MCF 10A (cell line): ENCODE measurements at places on chromosomes 11 and 22. TPM values are rescaled to one million over a fixed set of nuclear protein-coding genes. Genes with fewer than 3 reads are reported as not detected.

DNA sequence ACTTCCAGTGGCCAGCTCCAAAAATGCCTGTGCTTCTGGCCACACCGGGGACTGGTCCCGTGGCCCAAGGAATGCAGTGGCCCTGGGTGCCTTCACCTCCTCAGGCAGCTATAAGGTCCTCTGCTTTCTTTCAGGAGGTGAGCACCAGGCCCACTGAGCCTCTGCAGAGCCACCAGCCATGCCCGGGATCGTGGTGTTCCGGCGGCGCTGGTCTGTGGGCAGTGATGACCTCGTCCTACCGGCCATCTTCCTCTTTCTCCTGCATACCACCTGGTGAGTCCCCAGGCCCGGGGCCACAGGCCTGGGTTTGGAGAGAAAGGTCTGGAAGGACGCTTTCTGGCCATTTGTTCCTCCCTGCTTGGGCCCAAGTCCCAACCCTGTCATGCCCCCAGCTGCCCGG, 32.5 kb upstream of the MYRF start:
- DNase-seq, result no peak
- peaks cover 17% of the 10 kb centered on the region for H3K27me3 ChIP-seq
- no peaks in the 10 kb centered on the region for H3K36me3 ChIP-seq

DNA sequence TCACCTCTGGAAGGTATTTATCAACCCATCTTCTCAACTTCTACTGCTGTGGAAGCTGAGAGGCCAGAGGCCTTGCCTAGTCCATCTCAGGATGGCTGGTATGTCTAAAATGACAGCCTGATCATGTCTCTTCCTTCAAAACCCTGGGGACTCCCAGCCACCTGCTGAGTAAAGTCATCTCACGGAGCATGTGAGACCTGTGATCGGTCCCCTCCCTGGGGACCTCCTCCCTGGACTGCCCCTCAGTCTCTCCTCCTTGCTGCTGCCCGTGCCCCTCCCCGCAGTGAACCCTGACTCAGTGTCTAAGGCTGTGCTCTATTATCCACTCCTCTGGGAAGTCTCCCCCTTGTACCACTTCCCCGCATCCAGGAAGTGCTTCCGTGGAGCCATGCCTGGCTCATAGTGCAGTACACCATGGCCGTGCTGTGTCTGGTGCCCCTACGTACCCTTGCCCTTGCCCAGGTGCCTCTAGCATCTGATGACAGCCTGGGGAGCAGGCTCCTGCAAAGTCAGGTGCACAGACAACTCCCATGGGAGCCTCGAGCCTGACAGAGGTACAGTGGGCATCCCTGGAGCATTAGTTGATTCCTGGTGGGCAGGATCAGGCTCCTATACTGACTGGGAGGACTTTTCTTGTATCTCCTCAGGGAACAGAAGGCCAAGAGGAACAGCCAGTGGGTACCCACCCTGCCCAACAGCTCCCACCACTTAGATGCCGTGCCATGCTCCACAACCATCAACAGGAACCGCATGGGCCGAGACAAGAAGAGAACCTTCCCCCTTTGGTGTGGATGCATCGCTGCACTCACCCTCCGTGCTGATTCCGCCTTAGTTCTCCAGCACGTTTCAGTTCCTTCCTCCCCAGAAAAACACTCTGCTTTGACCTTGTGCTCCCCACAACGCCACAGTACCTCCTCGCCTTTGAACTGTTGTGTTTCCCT, 13.8 kb downstream of the SMARCB1 start:
- H3K4me1 ChIP-seq, result no peaks in the 10 kb centered on the region
- H3K27me3 ChIP-seq, result no peaks in the 10 kb centered on the region
- no peak overlapping the region for H3K4me3 ChIP-seq
- H3K27ac ChIP-seq, result peak overlapping the region; percentile 18

GRCh38 chr11:94088906-94089305, 39.7 kb upstream of the PANX1 start:
- no peak overlapping the region for H3K4me3 ChIP-seq
- peaks cover 28% of the 10 kb centered on the region for H3K27me3 ChIP-seq
- no peaks in the 10 kb centered on the region for H3K36me3 ChIP-seq

- peaks cover 25% of the 10 kb centered on the region for H3K27me3 ChIP-seq
- H3K4me1 ChIP-seq, result peaks cover 15% of the 10 kb centered on the region
- H3K27ac ChIP-seq, result no peak overlapping the region
- H3K36me3 ChIP-seq, result peaks cover 7% of the 10 kb centered on the region
- peak; percentile 70 for DNase-seq
- H3K4me3 ChIP-seq, result no peak overlapping the region
These were observed 99.9 kb upstream of the FGF3 start for GRCh38 chr11:69918938-69919650.

DNA sequence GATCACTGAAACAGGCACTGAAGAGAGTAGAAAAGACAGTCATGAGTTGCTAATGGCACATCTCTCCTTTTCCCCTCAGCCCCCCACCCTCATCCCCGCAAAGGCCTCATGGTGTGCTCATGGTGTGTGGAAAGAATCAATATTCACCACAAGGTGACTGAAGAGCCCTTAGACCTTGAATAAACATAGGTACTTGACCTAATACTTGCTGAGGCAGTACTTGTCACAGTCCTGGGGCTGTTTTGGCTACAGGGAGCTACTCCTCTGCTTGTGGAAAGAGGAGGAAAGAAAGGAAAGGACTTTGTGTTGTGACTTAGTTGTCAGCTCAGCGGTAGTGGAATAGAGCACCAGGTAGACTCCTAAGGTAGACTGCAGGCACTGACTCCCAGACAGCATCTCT, 537.8 kb upstream of the CCDC179 start:
- no peaks in the 10 kb centered on the region for H3K36me3 ChIP-seq

DNA sequence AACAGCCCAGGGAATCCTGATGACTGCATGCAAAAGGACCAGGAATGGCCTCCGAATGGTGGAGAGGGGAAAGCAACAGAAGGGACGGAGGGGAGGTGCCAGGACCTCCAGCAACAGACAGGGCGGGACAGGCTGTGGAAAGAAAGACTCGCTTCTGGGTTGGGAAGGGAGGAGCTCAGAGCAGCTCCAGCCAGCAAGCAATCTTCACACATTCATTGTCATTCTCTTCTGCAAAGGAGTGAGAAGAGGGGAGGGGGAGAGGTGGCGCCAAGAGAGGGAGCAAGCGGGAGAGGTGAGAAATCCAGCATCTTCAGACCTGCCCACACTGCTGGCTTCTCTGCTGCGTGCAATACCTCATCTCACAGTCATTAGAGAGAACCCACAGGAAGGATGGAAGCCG, 509.0 kb downstream of the BUD13 start:
- no peaks in the 10 kb centered on the region for H3K27me3 ChIP-seq
- H3K4me3 ChIP-seq, result no peak overlapping the region
- H3K27ac ChIP-seq, result no peak overlapping the region
- no peaks in the 10 kb centered on the region for H3K4me1 ChIP-seq

DNA sequence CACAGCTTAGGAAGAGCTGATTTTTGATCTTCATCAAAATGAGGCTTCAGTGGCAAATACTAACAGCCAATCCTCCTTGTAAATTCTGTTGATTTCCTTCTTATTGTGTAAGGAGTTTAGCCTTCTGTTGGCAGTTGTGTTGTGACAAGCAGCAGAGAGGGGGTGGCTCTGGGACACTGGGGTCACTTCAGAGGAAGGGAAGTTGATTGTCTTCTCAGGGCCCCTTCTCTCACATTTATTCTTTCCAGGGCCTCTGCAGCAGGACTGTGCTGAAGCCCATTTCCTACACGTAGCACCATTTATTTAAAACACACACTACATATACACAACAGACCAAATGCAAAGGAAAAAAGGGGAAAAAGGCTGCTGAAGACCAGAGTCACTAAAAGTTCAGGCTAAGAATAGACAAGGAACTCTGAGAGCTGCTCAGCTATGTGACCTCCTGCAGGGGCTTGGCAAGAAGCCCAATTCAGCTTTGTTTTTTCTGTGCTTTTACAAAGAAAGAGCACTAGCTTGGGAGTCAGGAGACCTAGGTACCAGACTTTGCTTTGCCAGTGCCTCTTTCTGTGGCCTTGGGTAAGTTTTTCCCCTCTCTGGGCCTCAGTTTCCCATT, 28.3 kb upstream of the UPB1 start:
- no peak overlapping the region for H3K4me3 ChIP-seq
- no peaks in the 10 kb centered on the region for H3K27me3 ChIP-seq
- peaks cover 5% of the 10 kb centered on the region for H3K4me1 ChIP-seq
- no peak overlapping the region for H3K27ac ChIP-seq
- H3K36me3 ChIP-seq, result no peaks in the 10 kb centered on the region

DNA sequence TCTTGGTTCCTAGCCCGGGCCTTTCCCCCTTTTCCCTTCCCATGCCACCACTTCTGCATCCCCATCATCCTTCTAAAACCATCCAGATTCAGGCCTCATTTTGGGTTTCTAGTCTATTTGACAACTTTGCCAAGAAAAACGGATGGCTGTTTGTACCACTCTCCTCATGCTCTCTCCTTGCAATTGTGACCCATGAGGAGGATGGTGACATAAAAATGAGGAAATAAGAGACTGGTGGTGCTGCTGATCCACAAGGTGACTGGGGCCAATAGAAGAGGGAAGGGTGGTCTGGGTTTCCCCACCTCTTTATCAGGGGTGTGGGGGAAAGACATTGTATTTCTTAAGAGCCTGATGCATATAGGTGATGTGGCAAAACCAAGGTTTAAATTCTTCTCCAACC, 1.0 kb downstream of the MS4A4A start:
- H3K36me3 ChIP-seq, result no peaks in the 10 kb centered on the region
- DNase-seq, result no peak
- H3K27me3 ChIP-seq, result no peaks in the 10 kb centered on the region
- H3K4me3 ChIP-seq, result no peak overlapping the region
- no peaks in the 10 kb centered on the region for H3K4me1 ChIP-seq
- H3K27ac ChIP-seq, result no peak overlapping the region

- no peaks in the 10 kb centered on the region for H3K36me3 ChIP-seq
- no peaks in the 10 kb centered on the region for H3K4me1 ChIP-seq
- H3K4me3 ChIP-seq, result no peak overlapping the region
- H3K27me3 ChIP-seq, result peaks cover 11% of the 10 kb centered on the region
- no peak overlapping the region for H3K27ac ChIP-seq
These were observed 23.8 kb downstream of the SHISAL1 start for GRCh38 chr22:44288913-44289312.

DNA sequence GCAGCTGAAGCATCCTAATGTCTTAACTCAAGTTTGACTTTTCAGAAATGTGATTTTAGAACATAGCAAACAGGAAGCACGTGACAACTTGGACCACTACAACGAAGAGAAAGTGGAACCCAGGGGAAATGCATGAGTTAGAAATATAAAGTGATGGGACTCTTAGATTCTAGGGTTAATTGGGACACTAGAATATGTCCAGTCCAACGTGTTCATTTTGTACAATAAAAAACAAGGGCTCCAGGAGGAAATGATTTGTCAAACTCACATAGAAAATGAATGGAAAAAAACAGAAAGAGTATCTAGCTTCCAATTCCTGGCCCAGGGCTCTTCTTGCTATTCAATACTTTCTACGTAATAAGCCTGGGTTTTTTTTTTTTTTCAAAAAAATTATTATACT, 30.7 kb downstream of the TIMP3 start:
- no peak overlapping the region for H3K27ac ChIP-seq
- peaks cover 7% of the 10 kb centered on the region for H3K4me1 ChIP-seq
- no peaks in the 10 kb centered on the region for H3K27me3 ChIP-seq
- peaks cover 24% of the 10 kb centered on the region for H3K36me3 ChIP-seq

DNA sequence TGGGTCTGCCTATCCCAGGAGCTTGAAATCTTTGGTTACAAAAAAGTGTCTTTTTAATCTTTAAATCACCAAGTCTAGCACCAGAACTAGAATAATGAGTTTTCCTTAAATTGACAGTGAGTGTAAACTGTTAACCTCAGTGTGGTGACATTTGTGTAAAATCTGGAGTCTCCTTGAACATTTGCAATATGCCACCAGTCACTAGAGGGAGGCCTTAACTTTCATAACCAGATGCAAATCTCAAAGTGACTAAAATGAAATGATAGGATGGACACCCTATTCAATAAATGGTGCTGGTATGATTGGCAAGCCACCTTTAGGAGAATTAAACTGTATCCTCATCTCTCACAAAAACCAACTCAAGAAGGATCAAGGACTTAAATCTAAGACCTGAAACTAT, 8.3 kb upstream of the SCGB1D2 start:
- no peaks in the 10 kb centered on the region for H3K36me3 ChIP-seq
- peaks cover 58% of the 10 kb centered on the region for H3K27me3 ChIP-seq
- no peak overlapping the region for H3K4me3 ChIP-seq

GRCh38 chr22:39661501-39661841, 90.9 kb downstream of the CACNA1I start:
- no peak overlapping the region for H3K27ac ChIP-seq
- H3K4me1 ChIP-seq, result no peaks in the 10 kb centered on the region
- DNase-seq, result no peak
- no peak overlapping the region for H3K4me3 ChIP-seq

DNA sequence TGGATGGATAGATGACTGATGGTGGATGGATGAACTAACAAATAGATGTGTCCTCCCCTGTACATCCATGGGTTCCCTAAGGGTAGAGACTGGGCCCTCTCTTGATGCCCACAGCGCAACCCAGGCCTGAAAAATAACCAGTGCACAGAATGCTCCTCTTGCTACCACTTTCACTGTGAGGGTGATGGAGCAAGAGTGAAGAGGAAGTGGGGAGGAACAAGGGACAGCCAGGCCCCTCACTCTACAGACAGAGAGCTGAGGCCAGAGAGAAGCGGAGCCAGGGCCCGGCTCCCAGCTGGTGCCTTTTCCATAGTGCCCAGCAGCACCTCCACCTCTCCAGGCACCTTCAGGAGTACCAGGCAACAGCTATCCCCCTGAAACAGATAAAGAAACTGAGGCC, 67.7 kb downstream of the THAP12 start:
- no peak overlapping the region for H3K4me3 ChIP-seq
- no peaks in the 10 kb centered on the region for H3K27me3 ChIP-seq
- peaks cover 9% of the 10 kb centered on the region for H3K4me1 ChIP-seq
- DNase-seq, result no peak

DNA sequence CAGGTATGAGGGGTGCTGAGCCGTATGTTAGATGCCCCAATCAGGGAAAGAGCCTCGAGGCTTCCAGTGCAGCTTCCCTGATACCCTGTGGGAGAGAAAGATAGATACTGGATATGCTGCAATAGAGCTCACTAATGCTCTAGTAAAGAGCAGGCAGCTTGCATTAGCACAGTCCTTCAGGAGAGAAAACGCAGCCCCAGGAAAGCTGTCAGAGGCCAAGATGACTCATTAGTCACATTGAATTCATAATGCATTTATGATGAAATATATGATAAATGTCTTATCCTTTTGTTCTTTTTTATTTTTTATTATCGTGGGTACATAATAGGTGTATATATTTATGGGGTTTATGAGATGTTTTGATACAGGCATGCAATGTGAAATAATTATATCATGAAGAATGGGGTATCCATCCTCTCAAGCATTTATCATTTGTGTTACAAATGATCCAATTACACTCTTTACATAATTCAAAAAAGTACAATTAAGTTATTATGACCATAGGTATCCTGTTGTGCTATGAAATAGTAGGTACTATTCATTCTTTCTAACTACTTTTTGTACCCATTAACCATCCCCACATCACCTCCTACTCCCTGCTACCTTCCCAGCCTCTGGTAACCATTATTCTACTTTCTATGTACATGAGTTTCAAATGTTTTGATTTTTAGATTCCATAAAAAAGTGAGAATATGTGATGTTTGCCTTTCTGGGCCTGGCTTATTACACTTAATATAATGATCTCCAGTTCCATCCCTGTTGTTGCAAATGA, 94.5 kb upstream of the TOP3B start:
- H3K27ac ChIP-seq, result peak overlapping the region; percentile 26
- no peak overlapping the region for H3K4me3 ChIP-seq
- no peaks in the 10 kb centered on the region for H3K36me3 ChIP-seq
- DNase-seq, result peak; percentile 73
- H3K27me3 ChIP-seq, result peaks cover 8% of the 10 kb centered on the region
- H3K4me1 ChIP-seq, result peaks cover 36% of the 10 kb centered on the region

The TOMM22 gene
- 60.4 and 71.5 TPM in 2 replicates for total RNA-seq

The A4GALT gene
- 8.7 and 12.3 TPM in 2 replicates for total RNA-seq

The NPAS4 gene
- total RNA-seq, result not detected in 2 replicates

The TMEM191C gene
- total RNA-seq, result 0.75 and 1.4 TPM in 2 replicates

The UNC93B1 gene
- 14.7 and 14.9 TPM in 2 replicates for total RNA-seq

The C1QTNF5 gene
- not detected in 2 replicates for total RNA-seq

The GNAZ gene
- total RNA-seq, result 0.82 and 0.98 TPM in 2 replicates

The CD3E gene
- total RNA-seq, result not detected in 2 replicates
